ENCODE measurements at places on chromosomes 6 and 20. TPM values are rescaled to one million over a fixed set of nuclear protein-coding genes. Genes with fewer than 3 reads are reported as not detected.

- no peak overlapping the region for H3K27ac ChIP-seq
- DNase-seq = no peak
- no peaks in the 10 kb centered on the region for H3K4me1 ChIP-seq
- no peaks in the 10 kb centered on the region for H3K27me3 ChIP-seq
- H3K36me3 ChIP-seq = no peaks in the 10 kb centered on the region
Observed at GRCh38 chr20:15986690-15987089, 586.6 kb downstream of the KIF16B start.

DNA sequence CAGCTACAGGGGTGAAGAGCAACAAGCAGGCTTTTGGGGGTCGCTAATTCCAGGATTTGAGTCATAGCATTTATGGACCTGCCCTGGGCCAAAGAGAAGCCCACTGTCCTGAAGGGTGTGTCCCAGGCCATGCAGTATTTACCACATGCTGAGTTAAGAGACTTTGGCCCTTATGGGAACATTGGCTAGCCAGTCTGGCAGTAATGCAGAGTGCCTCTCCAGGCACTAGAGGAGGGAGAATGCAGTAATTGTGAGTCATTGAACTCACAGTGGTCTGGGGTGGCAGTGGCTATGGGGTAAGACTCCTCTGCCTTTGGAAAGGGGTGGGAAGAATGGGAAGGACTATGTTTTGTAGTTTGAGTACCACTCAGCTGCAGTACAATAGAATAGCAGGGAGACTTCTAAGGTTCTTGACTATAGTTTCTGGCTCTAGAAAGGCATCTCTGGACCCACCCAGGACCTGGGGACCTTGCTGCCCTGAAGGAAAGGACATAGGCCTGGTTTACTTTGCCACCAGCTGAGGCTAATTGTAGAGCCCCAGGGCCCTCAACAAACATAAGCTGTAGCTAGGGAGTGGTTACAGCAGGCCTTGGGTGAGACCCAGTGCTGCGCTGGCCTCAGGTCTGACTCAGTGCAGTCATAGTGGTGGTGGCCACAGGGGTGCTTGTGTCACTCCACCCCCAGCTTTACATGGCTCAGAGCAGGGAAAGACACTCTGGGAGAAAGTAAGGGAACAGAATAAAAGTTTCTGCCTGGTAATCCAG, 520.9 kb downstream of the HTR1B start:
- H3K36me3 ChIP-seq = no peaks in the 10 kb centered on the region
- no peaks in the 10 kb centered on the region for H3K27me3 ChIP-seq
- no peak for DNase-seq

GRCh38 chr20:20362774-20363433, 5.0 kb upstream of the INSM1 start:
- no peak for DNase-seq
- peaks cover 39% of the 10 kb centered on the region for H3K27me3 ChIP-seq
- H3K36me3 ChIP-seq = no peaks in the 10 kb centered on the region
- H3K4me3 ChIP-seq = no peak overlapping the region
- no peaks in the 10 kb centered on the region for H3K4me1 ChIP-seq

- no peak for DNase-seq
- no peaks in the 10 kb centered on the region for H3K4me1 ChIP-seq
- H3K36me3 ChIP-seq = no peaks in the 10 kb centered on the region
- H3K27ac ChIP-seq = no peak overlapping the region
- H3K4me3 ChIP-seq = no peak overlapping the region
- no peaks in the 10 kb centered on the region for H3K27me3 ChIP-seq
Observed at GRCh38 chr6:148750838-148751792, 4.3 kb downstream of the UST start.

Gene ZNF165
- total RNA-seq = 0.82 TPM

DNA sequence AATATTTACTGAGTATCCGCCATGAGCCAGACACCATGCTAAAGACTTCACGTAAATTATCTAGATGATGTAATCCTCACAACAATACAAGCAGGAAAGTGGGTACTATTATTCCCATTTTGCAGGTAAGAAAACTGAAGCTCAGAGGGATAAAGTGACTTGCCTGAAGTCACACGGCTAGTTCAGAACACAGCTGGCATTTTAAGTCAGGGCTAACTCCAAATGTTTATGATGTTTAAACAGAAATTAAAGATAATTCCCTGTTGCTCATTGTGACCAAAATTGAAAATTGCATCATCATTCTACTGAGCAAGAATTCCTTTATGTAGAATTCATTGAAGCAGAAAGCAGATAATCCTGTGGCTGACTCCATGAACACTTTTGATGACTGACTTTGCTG, 71.3 kb upstream of the STXBP5 start:
- no peak overlapping the region for H3K4me3 ChIP-seq
- H3K4me1 ChIP-seq = no peaks in the 10 kb centered on the region
- no peaks in the 10 kb centered on the region for H3K27me3 ChIP-seq
- no peaks in the 10 kb centered on the region for H3K36me3 ChIP-seq
- no peak for DNase-seq
- H3K27ac ChIP-seq = no peak overlapping the region

Gene GFRAL
- total RNA-seq = not detected

DNA sequence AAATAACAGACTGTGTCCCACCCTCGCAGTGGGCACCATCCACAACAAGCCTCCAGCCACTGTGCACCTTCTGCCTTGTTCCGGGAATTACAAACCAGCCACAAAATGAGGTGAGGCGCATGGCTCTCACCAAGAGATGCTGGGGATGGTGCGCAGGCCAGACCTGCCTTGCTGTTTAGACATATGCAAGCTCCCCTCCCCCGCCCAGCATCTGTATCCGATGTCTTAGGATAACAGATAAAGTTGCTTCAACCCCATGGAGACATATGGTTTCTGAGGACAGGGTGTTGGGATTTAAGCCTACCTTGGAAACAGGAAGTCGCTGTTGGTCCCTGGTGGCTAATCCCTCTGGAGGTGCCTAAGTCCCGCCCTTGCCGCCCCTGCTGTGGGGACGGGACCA, 50.4 kb upstream of the MPC1 start:
- no peak overlapping the region for H3K4me3 ChIP-seq
- no peaks in the 10 kb centered on the region for H3K4me1 ChIP-seq
- no peak overlapping the region for H3K27ac ChIP-seq
- DNase-seq = no peak

Gene BACH2
- total RNA-seq = 1.2 TPM

Gene LIN28B
- total RNA-seq = not detected

DNA sequence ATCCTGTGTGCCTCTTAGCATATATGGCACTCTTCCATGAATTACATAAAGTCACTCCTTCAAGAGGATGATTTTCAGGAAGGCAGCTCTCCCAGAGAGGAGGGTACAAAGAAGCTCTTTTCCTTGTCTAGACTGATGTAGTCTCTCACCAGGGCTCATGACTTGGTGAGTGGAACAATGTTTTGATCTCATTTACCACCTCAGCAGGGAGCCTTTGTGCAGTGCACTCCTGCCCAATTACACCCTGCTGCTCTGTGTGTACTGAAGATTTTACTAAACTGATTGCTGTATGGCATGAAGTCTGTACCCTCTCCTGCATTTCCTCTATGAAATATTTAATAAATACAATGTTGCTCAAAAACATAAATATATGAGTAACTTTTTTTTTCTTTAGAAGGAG, 598.3 kb upstream of the HS3ST5 start:
- no peaks in the 10 kb centered on the region for H3K36me3 ChIP-seq
- no peak overlapping the region for H3K27ac ChIP-seq

DNA sequence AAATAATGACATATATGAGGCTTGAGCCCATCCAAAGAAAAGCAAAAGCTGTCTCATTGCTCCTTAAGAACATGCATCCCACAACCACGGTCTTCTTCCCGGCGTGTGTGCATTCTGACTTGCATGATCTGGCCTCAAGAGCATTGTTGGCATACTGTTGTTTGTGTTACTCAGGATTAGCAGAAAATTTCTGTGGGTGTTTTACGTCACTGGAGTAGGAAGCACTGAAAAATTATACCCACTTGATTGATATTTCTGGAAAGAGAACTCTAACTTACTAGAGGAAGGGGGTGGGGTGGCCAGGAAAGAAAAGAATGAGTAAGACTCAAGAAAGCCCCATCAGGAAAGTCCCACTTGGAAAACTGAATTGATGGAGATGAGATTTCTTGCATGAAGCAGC, 326.2 kb upstream of the PRDM1 start:
- no peak for DNase-seq
- H3K27ac ChIP-seq = no peak overlapping the region
- H3K4me1 ChIP-seq = no peaks in the 10 kb centered on the region
- H3K27me3 ChIP-seq = no peaks in the 10 kb centered on the region
- no peak overlapping the region for H3K4me3 ChIP-seq

Gene AKAP12
- total RNA-seq = 11.0 TPM

- H3K27ac ChIP-seq = no peak overlapping the region
- peaks cover 7% of the 10 kb centered on the region for H3K4me1 ChIP-seq
- no peak for DNase-seq
- H3K4me3 ChIP-seq = no peak overlapping the region
- H3K27me3 ChIP-seq = peaks cover 44% of the 10 kb centered on the region
Observed at GRCh38 chr20:44014807-44015732, 100.4 kb downstream of the TOX2 start.

DNA sequence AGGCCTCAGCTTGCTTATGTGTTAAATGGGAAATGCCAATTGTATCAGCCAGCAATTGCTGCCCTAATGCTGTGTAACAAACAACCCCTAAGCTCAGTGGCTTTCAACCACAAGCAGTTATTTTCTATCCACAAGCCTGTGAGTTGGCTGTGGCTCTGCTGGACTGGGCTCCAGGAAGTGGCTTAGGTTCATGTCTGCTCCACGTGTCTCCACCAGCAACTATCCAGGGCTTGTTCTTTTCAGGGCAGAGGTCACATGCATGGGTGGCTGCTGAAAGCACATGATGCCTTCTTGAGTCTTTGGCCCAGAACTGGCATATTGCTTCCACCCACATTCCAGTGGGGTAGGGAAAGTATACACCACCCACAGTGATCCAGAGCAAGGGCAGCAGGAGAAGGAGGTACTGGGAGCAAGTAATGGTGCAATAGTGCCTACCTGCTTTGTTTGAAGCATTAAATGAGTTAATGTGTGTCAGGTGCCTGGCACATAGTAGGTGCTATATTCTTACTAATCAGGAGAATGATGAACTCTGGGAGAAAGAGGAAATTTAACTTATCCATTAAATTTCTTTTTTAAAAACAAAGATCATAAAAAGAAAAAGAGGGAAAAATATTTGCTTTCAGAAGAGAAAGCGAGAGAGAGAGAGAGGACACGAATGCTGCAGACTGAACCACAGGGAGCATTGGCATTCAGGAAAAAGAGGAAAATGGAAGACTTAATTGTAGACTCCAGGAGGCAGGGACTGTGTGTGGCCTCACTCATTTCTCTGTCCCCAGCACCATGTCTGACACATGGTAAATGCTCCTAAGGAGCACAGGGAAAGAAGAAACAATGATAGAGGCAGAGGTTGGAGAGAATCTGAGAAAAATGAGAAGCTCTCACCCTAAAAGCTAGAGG, 25.2 kb upstream of the RNF24 start:
- peaks cover 15% of the 10 kb centered on the region for H3K4me1 ChIP-seq
- no peak overlapping the region for H3K4me3 ChIP-seq
- H3K27me3 ChIP-seq = no peaks in the 10 kb centered on the region

DNA sequence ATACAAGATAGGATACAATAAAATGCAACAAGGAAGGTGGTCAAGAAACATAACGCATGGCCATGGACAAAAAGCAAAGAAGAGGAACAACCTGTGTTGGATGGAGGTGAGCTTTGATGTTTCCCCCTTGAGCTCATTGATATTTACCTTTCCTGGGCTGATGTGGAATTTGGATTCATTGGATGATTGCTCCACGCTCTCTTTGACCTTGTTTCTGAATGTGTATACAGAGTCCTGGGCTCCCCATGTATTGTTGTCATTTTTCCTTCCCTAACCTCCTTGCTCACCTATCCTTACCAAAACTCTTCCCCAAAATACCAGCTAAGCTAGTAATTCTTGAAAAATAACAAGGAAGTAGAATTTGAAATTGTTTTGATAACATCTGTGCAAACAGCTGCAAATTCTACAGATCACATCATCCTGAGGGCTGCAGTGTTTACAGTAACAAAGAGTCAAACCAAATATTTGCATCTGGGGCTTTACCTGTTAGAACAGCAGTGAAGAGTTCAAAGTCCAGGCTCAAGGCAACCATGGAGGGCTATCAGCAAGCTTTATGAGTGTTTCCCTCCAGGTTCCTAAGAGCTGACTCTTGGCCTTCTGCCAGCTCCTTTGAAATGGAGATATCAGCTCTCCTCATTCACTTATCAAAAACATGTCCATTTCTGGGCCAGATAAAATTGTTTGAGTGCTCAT, 214.3 kb upstream of the MARCKS start:
- H3K4me3 ChIP-seq = no peak overlapping the region
- no peaks in the 10 kb centered on the region for H3K36me3 ChIP-seq
- H3K27ac ChIP-seq = no peak overlapping the region
- H3K27me3 ChIP-seq = no peaks in the 10 kb centered on the region

GRCh38 chr6:22656706-22657351, 87.5 kb downstream of the HDGFL1 start:
- no peak for DNase-seq
- H3K4me1 ChIP-seq = no peaks in the 10 kb centered on the region
- H3K36me3 ChIP-seq = no peaks in the 10 kb centered on the region
- H3K4me3 ChIP-seq = no peak overlapping the region

GRCh38 chr6:38241200-38241871, 398.4 kb downstream of the BTBD9 start:
- no peak overlapping the region for H3K27ac ChIP-seq
- H3K4me3 ChIP-seq = no peak overlapping the region
- H3K4me1 ChIP-seq = peaks cover 10% of the 10 kb centered on the region
- no peak for DNase-seq
- no peaks in the 10 kb centered on the region for H3K27me3 ChIP-seq

DNA sequence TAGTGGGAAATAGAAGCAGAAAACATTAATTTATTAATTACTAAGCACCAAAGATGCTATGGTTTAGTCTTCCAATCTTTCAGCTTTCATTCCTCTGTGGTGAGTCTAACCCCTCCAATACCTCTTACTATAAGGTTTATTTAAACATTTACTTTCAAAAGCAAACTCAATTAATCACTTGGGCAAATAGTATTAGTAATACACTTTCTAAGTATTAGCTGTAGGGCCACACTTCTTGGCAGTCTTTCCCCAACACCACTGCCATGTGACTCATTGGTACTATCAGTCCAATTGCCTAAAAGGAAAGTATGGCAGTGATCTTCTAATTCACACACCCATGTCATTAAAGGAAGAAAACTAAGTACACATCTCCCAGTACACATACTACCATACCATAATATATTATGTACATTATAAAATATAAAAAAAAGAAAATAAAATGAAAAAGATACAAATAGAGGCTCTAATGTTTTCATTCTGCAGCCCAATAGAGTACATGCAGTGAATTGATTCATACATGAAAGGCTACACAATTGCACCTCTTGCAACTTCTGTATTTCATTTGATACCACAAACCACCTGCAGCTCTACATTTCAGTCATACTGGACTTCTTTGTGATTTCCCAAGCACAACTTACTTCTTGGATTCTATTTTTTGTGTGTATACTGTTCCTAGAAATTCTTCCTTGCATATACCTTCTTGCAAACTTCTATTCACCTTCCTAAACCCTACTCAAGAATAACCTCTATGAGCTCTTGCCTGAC, 218.6 kb downstream of the PKHD1 start:
- H3K27ac ChIP-seq = no peak overlapping the region
- no peaks in the 10 kb centered on the region for H3K36me3 ChIP-seq
- no peak for DNase-seq
- H3K4me1 ChIP-seq = no peaks in the 10 kb centered on the region
- H3K27me3 ChIP-seq = no peaks in the 10 kb centered on the region
- no peak overlapping the region for H3K4me3 ChIP-seq
